Activated T-helper 2 cell treated with anti-CD3 and anti-CD28 coated beads, Interferon-gamma antibody, Interleukin-2, Interleukin-4, amounts not matched to agents 10 μg/mL and 5 μg/mL and 100 μg/mL, durations not matched to agents 14 hours and 24 hours and 36 hours (primary cell): ENCODE measurements at places on chromosomes 3 and 15.
A peak's percentile ranks its signal among the peaks of the same experiment; 100 is the strongest.

DNA sequence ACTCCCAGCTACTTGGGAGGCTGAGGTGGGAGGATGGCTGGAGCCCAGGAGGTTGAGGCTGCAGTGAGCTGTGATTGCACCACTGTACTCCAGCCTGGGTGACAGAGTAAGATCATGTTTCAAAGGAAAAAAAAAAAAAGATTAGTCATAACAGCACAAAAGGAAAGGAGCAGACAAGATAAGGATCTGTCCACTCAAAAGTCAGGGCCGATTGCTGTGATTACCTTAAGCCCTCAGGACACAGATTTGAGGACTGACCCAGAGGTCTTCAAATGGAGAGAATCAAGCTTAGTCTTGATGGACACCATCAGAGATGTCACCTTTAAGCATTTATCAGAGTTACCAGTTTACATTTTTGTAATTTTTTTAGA lies 23.9 kb upstream of the HEG1 start:
- DNase-seq: no peak

DNA sequence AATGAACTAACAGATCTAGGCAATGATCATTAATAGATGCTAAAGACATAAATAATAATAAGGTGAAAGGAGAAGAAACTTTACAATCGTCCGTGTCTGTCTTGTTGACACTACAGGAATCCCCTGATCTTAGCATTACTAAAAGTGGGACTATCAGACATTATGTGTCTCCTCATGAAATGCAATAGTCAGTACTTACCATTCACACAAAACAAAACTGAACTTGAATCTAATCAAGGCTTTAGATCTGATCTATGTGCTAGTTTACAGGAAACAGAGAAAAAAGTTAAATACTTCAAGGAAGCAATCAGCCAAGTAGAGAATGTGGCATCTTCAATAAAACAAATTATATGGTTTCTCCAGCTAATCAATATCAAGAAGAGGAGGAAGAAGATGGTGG lies 73.7 kb downstream of the PIK3CB start:
- no peak for DNase-seq

- no peak for DNase-seq
Observed at GRCh38 chr3:38267662-38268061, 2.0 kb downstream of the SLC22A13 start.

DNA sequence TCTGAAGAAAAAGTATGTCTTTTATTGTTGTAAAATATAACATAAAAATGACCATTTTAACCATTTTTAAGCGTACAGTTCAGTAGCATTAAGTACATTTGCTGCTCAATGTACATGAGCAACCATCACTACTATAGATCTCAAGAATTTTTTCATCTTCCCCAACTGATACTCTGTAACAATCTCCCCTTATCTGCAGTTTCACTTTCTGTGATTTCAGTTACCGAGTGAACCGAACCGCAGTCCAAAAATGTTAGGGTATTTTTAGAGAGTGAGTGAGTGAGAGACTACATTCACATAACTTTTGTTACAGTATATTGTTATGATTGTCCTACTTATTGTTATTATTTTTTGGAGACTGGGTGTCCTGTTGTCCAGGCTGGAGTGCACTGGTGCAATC lies 9.0 kb upstream of the SLC25A26 start:
- no peak for DNase-seq

- no peak for DNase-seq
Observed at GRCh38 chr15:70055601-70056051, 42.1 kb downstream of the TLE3 start.

DNA sequence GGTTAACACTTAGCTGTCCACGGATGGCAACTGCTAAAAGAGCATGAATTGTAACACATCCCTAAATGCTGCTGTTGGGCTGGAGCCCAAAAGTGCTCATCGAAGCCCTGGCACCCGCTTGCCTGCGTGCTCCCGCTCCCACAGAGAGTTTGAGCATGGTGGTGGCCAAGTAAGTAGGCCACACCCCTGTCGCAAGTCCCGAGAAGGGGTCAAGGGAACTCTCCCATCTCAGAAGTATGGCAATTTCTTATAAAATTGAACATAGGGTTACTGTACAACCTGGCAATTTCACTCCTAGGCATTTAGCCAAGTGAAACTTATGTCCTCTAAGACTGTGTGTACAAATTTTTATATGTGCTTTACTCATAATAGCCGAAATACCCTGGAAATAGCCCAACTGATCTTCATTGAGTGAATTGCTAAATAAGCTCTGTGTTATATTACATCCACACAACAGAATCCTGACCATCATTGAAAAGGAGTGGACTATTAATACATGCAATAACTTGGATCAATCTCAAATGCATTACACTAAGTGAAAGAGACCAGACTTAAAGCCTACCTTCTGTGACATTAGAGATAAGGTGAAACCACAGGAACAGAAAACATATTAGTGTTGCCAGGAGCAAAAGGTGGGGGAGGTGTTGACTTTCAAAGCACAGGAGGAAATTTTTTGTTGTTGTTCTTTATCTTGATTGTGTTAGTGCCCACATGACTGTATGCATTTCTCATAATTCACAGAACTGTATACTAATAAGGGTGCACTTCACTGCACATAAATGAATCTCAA lies 1.5 kb upstream of the GCSAM start:
- DNase-seq: no peak

GRCh38 chr3:177231242-177231641 lies 34.0 kb upstream of the TBL1XR1 start:
- DNase-seq: no peak

GRCh38 chr3:187098923-187099512 lies 40.3 kb downstream of the RPL39L start:
- no peak for DNase-seq

DNA sequence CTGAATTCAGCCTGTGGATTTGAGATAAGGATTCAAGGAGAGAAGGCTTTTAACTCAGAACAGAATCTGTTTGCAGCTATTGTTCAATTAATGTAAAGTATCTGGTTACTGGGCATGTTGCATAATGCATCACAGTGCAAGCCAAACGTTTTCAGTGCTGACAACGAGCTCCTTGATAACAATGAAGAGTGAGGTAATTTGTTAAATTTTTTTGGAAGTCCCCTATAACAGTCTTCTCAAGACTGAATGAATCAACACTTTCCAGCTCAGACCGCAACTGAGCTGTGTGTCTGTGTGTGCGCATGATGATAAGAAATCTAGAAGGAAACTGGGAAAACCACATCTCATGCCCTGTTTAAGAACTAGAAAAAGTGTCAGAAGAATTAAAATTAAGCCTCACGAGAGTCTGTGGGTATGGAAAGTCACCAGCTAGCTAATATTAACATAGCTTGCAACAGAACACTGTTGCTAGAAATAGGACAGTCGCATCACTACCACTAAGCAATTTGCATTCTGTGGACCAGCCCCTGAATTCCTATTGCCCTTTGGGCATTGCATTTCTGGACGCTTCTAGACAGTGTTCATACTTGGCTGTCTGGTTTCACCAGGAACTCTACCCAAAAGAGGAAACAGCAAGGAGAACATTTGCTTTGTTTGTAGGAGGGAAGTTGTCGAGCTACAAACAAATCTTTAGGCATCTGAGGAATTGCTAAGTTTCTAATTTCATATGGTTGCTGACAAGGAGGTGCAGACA lies 43.7 kb upstream of the ATP2C1 start:
- peak; percentile 54 for DNase-seq

- DNase-seq: no peak
Observed at GRCh38 chr3:4147556-4148118, 155.5 kb upstream of the SETMAR start.

GRCh38 chr3:15783361-15783969 lies 14.3 kb downstream of the ANKRD28 start:
- no peak for DNase-seq

- DNase-seq: no peak
Observed at GRCh38 chr3:149909923-149910322, 60.8 kb downstream of the PFN2 start.

GRCh38 chr3:124588036-124588435 lies 142.2 kb upstream of the UMPS start:
- no peak for DNase-seq

GRCh38 chr3:161273589-161274218 lies 52.6 kb downstream of the NMD3 start:
- DNase-seq: no peak

DNA sequence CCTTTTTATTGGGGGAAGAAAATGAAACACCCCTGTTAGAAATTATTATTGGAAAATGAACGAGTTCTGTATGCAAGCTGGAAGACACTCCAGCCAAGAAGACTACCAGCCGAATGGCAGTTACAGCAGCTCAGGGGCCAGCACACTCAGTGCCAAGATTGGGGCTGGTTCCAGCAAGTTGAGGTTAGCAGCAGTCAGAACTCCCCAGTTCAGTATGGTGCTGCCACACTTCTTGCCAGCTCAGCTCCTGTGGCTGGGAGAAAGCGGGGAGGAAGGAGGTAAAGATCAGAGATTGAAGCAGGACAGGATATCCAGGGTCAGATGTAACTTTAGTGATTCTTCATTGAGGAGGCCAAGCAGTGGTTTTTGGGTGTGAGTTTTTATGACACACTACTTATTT lies 280.2 kb upstream of the NR2E3 start:
- DNase-seq: no peak

DNA sequence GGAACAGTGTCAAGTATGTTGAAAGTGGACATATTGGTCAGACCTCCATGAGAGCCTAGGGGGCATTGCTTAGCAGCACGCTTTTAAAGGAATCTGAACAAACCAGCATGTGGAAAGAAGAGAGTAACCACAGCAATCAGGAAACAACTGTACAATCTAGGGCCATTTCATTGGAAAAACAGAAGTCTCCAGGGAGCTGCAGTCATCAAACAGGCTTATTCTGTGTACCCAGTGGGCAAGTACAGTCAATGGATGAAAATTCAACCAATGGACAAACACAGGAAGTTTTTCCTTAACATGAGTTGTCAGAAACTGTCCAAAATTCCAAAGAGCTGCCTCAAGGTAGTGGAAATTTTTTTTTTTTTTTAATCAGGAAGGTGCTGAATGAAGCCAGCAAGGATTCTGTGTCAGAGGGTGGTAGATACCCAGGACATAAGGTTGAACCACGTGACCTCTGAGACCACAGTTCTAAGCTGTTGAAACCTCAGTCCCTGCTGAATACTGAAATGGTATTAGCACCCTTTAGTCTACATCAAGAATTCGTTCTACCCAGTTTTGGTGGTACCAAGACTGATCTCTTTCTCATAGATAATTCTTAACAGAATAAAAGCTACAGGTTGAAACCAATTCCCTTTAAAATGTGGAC lies 4.4 kb upstream of the DLG1 start:
- no peak for DNase-seq

- DNase-seq: peak; percentile 39
Observed at GRCh38 chr3:184155644-184156521, 706 bp downstream of the DVL3 start.

DNA sequence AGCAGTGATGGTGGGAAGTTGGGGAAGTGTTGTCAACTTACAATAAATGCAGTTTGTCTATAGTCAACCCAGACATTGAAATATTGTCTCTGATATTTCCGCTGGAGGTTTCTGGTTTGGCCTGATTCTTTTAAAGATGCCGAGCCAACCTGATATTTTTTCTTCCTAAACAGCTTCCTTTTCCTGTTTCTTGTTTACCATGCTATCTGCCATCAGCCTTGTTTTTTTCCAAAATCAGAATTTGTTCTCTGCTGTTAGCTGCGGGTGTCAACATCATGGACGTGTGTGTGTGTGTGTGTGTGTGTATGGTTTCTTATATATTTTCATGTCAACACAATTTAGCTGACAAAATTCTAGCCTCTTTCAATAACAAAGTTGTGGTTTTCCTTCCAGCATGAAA lies 41.2 kb upstream of the XCR1 start:
- no peak for DNase-seq

DNA sequence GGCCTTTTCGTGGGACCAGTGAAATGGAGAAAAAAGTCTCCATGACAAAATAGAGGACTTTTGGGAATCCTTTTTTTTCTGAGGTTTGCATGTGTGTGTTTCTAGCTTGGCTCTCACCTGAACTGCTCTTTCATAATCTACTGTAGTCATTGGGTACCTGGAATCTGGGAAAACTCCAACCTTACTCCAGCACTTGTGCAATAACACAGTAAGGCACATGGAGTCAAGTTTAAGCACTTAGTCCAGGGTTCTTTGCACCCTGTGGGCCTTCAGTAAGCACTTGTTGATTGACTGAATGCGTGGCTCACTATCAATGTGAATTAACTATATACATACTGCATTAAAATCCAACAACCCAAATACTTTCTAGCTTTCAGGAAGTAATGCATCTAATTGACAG lies 299.5 kb downstream of the ZBTB20 start:
- DNase-seq: no peak

DNA sequence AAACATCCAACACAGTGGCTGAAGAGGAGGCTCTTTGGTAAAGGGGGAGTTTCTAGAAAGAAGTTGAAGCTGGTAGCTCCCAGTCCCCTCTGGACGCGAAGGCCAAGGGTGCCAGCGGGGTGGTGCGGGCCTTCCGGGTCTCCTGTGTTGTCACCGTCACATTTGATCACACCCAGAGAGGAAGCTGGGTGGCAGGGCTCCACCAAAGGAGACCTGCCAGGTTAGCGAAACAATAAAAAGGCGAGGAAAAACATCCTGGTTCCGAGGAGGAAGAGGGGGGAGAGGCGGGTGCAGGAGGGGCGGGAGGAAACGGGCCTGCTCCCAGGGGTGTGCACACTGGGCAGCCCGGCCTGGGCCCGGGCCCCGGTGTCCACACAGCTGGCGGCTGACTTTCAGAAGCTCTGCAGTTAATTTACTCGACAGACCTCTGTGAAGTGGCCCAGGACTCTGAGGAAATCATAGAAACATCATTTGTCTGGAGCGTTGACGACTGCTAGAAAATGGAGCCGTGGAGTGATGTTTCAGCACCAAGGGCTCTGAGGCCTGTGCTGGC lies 12.1 kb downstream of the HEG1 start:
- no peak for DNase-seq

- DNase-seq: no peak
Observed at GRCh38 chr15:72175186-72176044, 22.2 kb downstream of the GRAMD2A start.
